ENCODE measurements at places on chromosomes 2 and 18.

- peak; percentile 81 for DNase-seq
These were observed 4.7 kb downstream of the CYTIP start for GRCh38 chr2:157438863-157439823.

DNA sequence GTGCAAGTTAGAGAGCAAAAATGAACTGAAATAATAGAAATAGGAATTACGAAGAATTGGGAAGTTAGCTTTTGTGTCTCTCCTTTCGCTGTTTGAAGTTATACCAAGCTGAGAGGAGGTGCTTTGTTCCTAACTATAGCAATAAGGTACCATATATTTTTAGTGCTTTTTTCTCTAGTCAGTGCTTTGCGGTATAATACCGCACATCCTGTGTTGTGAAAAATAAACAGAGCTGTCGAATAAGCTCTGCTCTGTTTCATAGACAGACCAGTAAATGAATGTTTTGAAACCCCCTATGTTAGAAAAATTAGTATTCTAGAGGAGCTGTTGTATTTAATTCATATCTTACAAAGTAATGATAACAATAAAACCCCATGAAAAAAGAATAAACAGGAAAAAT, 130.8 kb downstream of the MAP4K4 start:
- DNase-seq, result no peak

GRCh38 chr18:52175406-52175805, 164.6 kb upstream of the DCC start:
- DNase-seq, result no peak

DNA sequence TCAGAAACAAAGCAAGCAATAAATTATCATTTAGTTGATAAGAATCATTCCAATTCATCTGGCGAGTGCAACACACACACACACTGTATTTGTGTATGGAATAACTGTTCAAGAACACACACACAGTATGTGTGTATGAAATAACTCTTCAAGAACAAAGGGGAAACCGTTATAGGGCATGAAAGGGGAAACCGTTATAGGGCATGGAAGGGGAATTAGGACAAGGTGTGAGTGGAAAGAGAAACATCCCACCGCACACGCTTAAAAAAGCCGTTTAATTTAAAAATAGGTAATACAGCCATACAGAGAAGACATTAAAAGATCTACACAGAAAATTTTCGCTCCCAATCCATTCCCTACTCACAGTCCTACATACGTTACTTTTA, 607 bp upstream of the TSN start:
- no peak for DNase-seq

GRCh38 chr2:222703886-222704285, 32.4 kb downstream of the MOGAT1 start:
- no peak for DNase-seq

GRCh38 chr2:61759718-61760117, 94.1 kb downstream of the FAM161A start:
- peak; percentile 84 for DNase-seq

DNA sequence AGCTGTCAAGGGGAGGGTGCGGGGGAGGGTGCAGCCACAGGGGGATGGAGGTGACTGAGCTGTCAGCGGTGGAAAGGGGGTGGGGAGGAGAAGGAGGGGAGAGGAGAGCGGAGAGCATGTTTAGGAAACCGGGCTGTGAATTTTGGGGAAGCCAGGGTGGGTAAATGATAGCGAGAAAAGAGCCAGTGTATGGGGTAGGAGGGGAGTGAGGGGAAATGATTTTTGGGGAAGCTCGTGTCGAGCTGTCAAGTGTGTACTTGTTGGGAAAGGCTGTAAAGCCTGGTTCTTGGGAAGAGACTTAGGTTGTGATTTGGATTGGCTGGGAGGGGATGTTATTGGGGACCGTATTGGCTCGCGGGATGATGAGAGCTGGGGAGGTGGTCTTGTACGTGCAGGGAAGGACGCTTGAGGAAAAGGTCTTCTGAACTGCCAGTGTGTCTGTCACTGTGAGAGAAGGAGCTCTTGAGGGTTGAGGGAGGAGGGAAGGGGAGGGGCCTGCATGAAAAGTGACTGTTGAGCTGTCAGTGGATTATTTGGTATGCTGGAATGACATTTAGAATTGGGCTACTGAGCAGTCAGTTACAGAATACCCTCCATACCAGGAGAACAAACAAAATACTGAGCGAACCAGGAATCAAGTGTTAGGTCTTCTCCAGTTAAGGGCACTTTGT, 1.0 kb downstream of the UBR3 start:
- DNase-seq, result peak; percentile 56

GRCh38 chr18:63199743-63200241, 119.8 kb downstream of the BCL2 start:
- no peak for DNase-seq

DNA sequence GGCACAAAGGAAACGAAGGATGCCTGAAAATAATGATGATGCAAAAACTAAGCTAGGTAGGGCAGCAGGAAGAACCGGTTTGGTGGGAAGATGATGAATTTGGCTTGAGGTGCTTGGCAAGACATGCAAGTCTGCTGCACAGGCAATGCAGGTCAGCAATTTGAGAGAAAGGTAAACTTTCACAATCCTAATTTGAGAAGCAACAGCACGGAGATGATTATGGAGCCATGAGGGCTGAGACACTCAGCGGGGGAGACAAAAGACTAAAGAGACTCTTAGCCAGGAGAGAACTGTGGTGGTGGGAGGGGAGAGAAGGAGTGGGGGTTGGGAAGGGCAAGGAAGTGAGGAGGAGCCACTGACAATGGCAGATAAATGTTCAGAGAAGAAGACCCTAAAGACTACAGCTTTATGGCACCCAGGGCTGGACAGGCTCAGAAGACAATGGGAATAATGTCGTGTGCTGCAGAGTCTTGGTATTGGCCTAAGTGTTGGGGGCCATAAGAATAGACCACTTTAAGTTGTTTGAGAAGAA, 19.4 kb upstream of the RNF149 start:
- no peak for DNase-seq

GRCh38 chr18:40314199-40314598, 1640.8 kb upstream of the PIK3C3 start:
- no peak for DNase-seq

GRCh38 chr18:68842951-68843350, 45.1 kb downstream of the CCDC102B start:
- DNase-seq, result no peak

- DNase-seq, result no peak
These were observed 495 bp upstream of the GULP1 start for GRCh38 chr2:188291142-188291616.

GRCh38 chr2:118815731-118816130, 31.7 kb downstream of the EN1 start:
- DNase-seq, result no peak

DNA sequence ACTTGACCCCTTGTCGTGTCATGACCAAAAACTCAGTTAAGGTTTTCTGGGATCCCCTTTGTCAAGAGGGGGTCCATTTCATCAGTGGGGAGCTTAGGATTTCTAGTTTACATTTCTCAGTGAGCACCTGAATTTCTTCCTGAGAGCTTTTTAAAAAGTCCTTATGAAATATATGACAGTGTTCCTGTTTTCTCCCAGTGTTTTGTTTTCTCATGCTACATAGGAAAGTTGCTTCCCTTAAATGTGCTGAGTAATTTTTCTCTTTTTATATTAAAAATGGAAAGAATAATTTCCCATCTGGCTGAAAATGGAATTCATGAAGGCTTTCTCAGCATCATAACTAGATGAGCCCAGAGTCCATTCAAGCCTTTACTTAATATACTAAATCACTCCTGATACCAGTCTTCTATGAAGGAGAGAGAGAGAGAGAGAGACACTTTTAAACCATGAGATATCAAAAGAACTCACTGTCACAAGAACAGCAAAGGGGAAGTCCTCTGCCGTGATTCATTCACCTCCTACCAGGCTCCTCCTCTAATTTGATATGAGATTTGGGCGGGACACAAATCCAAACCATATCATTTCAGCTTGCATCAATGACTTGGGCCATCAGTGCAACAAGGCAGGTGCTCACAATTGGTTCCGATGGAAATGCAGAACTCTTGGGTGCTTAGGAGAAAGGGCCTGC, 61.1 kb downstream of the XRCC5 start:
- no peak for DNase-seq

DNA sequence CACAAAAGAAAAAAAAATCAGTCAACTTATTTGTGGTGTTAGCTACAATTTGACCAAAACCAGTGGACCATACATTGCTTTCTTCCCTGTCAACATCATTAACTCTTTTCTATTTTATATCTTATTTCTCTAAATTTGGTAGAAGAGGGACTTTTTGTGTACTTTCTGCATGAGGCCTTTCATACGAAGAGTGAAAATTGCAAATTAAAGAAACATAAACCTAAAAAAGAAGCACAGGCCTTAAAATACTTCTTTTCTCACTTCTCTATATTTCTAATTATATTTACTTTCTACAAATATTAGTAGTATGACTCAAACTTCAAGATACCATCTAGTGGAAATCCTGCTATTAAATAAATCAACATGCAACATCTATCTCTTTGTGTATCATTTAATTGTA, 1073.4 kb upstream of the ZEB2 start:
- DNase-seq, result no peak

GRCh38 chr2:223460774-223461211, 141.4 kb downstream of the SCG2 start:
- peak; percentile 86 for DNase-seq

- DNase-seq, result no peak
These were observed 55.8 kb upstream of the NCK2 start for GRCh38 chr2:105688946-105689345.

GRCh38 chr18:41462946-41463345, 492.1 kb upstream of the PIK3C3 start:
- DNase-seq, result no peak

GRCh38 chr2:12762976-12763375, 46.2 kb downstream of the TRIB2 start:
- DNase-seq, result peak; percentile 55

DNA sequence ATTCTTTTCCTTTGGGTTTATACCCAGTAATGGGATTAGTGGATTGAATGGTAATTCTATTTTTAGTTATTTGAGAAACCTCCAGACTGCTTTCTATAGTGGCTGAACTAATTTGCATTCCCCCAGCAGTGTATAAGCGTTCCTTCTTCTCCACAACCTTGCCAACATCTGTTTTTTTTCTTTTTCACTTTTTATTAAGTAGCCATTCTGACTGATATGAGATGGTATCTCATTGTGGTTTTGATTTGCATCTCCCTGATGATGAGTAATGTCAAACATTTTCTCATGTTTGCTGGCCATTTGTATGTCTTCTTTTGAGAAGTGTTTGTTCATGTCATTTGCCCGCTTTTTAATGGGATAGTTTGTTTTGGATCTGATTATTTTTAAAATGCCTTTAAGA, 64.1 kb upstream of the MEIS1 start:
- peak; percentile 4 for DNase-seq

DNA sequence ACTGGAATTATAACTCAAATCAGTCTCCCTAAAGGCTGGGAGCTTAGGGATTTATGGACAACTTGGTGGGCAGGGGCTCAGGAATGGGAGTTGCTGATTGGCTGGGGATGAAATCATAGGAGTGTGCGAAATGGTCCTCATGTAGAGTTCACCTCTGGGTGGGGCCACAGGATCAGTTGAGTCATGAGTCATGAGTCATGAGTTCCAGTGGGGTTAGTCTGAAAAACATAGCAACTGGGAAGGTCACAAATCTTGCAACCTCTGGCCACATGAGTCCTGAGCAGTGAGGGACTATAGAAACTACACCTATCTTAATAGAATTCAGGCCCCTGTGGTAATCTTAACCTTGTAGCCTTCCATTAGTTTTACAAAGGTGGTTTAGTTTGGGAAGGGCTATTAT, 383.3 kb downstream of the RBM43 start:
- DNase-seq, result peak; percentile 42

GRCh38 chr18:34702814-34703213, 7.3 kb upstream of the DTNA start:
- DNase-seq, result no peak

DNA sequence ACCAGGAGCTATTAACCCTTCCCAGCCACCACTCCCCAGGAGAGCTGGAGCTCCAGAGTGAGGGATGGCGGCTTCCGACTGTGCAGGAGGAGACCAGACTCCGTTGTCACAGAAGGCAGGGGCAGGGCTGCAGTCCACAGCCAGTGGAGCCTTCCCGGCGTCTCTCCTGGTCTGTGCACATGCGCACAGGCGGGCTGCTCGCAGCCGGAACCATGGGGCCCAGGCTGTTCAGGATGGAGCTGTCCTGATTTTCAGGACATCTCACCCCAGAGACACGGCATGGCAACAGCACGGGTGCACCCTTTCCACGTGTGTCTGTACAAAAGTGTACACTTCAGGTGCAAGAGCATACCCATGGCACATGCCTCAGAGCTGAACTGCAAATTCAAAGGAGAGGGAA, 28.9 kb downstream of the EIPR1 start:
- DNase-seq, result no peak

- no peak for DNase-seq
These were observed 483 bp upstream of the FHL2 start for GRCh38 chr2:105399207-105399861.

DNA sequence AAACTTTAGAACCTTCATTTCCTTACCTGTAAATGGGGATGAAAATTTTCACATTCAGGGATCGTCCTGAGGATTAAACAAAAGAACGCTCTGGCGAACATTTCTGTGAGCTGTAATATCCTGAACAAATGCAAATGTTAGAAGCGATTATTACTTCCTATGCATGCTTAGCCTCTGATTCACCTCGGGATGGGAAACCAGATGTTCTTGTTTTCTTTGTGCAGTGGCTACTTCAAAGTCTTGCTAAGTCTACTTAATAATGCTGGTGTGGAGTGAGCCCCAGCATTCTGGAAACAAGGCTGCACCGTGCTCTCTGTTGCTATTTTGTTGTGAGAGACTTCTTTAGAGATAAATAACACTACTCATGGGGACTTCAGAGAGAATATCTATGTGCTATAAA, 119.1 kb upstream of the PELI1 start:
- DNase-seq, result peak; percentile 83

GRCh38 chr2:73981081-73982001, 3.4 kb upstream of the TET3 start:
- DNase-seq, result no peak

GRCh38 chr18:63099848-63100629, 219.5 kb downstream of the BCL2 start:
- no peak for DNase-seq

- DNase-seq, result no peak
These were observed 34.9 kb downstream of the IMMT start for GRCh38 chr2:86160156-86160952.

- DNase-seq, result no peak
These were observed 56.8 kb upstream of the KIDINS220 start for GRCh38 chr2:8893978-8894820.

- DNase-seq, result no peak
These were observed 181.5 kb upstream of the ZFP36L2 start for GRCh38 chr2:43407935-43408334.

GRCh38 chr2:14720319-14720718, 87.8 kb downstream of the LRATD1 start:
- peak; percentile 16 for DNase-seq

DNA sequence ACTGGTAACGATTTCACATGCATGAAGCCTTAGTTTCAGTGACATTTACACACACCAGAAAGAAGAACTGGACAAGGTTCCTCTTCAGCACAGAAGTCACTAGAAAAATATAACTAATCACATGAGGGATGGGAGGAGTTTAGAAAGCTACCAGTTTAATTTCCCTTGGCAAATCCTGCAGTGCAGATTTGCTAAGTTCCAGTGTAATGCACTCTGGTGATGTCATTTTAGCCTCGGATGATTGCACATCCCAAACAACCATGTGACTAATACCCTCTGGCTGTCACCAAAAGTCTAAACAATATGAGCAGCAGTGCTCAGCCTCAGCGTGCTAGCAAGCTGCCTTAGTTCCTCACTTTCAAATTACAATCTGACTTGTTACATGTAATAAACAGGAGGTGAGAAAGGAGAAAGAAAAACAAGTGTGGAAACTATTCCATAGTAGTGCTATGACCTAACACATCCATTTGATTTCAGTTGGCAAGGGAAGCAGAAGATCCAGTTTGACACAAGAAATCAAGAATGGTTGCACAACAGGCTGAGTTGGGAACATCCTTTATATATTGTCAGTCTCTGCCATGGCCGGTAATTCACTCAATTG, 35.3 kb upstream of the PPP1CB start:
- DNase-seq, result peak; percentile 92
